H1 (cell line): ENCODE measurements at places on chromosomes 5 and 9. TPM values are rescaled to one million over a fixed set of nuclear protein-coding genes. Genes with fewer than 3 reads are reported as not detected.

DNA sequence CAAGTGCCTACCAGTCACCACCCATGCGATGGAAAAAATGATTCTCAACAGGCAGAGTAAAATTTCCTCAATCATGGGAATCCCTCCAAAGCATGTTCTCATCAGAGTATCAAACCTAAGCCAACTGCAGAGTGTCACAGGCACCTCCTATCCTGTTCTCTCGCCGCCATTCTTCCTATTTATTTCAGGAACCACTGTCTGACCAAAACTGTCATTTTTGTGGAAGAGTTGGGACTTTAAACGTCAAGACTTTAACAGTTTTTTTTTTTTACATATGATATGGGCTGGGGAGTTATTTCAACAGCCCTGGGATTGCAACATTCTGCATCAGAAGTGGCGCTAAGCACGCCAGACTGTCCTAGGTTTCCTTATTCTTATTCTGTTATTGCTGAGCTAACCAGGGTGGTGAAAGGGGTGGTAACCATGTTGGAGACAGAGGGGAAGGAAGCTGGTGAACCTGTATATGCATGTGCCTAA lies 29.5 kb downstream of the PFDN1 start:
- no peak overlapping the region for H3K27ac ChIP-seq
- H3K4me1 ChIP-seq = no peaks in the 10 kb centered on the region
- no peak for DNase-seq
- H3K27me3 ChIP-seq = no peaks in the 10 kb centered on the region

- H3K27me3 ChIP-seq = no peaks in the 10 kb centered on the region
- H3K4me3 ChIP-seq = no peak overlapping the region
- no peak overlapping the region for H3K27ac ChIP-seq
- no peak for DNase-seq
- H3K4me1 ChIP-seq = no peaks in the 10 kb centered on the region
Measured at GRCh38 chr9:79224672-79225433, 346.9 kb upstream of the TLE4 start.

GRCh38 chr5:180868960-180869359 lies 7.9 kb upstream of the ZFP62 start:
- H3K27me3 ChIP-seq = no peaks in the 10 kb centered on the region
- H3K4me1 ChIP-seq = no peaks in the 10 kb centered on the region; the same call in 1 of the 2 replicates

DNA sequence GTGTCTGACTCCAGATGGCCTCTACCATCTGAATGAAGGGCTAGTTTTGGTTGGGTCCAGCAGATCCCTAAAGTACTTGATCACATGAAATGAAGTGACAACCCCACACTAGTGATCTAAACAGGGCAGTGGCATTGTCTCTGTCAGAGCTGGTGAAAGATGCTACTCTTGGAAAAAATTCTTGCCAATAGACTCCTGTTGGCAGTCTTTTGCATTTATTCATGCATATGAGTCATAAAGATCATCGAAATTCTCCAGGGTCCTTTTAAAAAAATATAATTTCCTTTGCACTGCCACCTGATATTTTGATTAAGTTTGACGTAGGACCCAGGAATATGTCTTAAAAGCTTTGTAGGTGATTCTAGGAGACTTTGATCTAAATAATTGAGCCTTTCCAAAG lies 135.1 kb upstream of the ELL2 start:
- no peaks in the 10 kb centered on the region for H3K27me3 ChIP-seq
- H3K4me3 ChIP-seq = no peak overlapping the region
- H3K36me3 ChIP-seq = no peaks in the 10 kb centered on the region
- no peak for DNase-seq

DNA sequence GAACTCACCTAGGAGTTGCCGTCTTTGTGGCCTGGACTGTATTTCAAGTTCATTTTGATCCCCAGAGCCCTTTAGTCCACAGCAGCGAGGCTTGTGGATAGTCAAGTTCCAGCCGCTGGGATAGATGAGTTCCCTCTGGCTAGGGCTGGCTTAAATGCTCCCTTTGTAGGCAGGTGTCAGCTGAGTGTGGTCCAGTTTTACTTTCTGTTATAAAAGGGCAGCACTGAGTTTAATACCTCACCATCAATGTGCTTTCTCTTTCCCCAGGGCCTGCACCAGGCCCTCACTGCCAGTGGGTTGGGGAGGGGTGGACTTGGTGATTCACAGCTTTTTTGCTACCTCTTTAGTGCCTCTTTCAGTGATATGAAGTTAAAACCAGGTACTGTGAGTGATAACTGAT lies 188.2 kb downstream of the SLCO4C1 start:
- H3K4me3 ChIP-seq = no peak overlapping the region
- no peaks in the 10 kb centered on the region for H3K27me3 ChIP-seq
- H3K27ac ChIP-seq = no peak overlapping the region
- DNase-seq = no peak
- H3K4me1 ChIP-seq = no peaks in the 10 kb centered on the region

DNA sequence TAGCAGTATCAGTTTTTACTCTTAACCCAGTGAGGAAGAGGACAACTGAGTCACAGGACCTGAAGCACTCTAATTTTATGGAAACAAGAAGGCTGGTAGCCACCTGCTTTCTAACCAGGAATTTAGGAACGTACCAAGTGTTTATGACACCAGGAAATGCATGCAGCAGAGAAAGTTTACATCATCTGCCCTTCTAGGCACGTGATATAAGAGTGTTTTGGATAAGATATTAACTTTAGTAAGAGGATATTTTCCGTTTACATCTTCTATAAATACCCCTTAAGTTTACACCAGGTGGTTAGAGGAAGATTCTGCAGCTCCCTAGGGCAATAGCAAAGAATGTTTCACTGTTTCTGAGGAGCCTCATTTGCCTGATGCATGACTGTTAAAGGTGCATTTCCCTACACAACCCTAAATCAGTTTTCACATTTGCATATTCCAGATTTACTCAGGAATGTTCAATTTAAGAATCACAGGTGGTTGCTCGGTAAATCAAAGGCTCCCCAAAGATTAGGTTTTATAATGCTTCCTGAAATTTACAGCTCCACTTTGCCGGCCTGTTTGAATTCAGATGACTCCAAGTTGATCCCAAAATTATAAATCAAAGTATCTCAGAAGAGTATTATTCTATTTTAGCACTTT lies 1.8 kb downstream of the TSC1 start:
- no peaks in the 10 kb centered on the region for H3K27me3 ChIP-seq
- H3K27ac ChIP-seq = no peak overlapping the region
- DNase-seq = no peak
- peaks cover 8% of the 10 kb centered on the region for H3K4me1 ChIP-seq
- H3K4me3 ChIP-seq = peak overlapping the region; percentile 94

DNA sequence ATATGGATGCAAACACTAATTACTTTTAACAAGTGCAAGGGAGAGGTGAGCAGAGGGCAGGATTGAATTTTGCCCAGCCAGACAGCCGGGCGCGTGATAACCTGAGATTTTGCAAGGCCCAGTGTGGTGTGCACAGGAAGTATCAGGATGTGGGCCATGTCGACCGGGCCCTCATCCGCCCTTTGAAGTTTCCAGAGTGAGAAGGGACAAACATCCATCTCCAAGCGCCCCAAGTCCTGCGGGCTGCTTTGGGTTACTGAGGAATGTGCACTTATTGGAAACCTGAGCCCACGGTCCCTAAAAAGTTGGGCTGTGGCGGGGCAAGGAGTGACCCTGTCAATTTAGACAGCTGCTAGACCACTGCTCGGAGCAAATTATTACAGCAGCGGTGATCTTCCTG lies 272.2 kb upstream of the IRX2 start:
- no peaks in the 10 kb centered on the region for H3K27me3 ChIP-seq
- no peaks in the 10 kb centered on the region for H3K36me3 ChIP-seq
- DNase-seq = peak; percentile 27
- H3K4me1 ChIP-seq = no peaks in the 10 kb centered on the region; the same call in 1 of the 2 replicates
- no peak overlapping the region for H3K4me3 ChIP-seq

DNA sequence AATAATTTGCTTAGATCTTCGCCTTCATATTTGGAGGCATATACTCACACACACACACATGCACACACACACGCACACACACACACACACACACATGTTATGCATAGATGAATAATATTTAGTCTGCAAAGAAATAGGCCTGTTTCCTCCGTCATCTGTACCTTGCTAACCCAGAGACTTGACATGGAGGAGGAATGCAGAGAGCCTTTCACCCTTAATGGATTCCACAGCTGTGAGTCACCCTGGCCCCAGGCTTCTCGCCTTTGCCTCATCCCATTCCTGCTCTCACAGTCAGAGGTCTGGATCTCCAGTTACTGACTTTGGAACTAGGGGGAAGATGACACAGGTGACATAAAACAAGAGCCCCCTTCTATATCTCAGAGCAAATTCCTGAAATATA lies 29.7 kb downstream of the ZNF462 start:
- no peaks in the 10 kb centered on the region for H3K27me3 ChIP-seq
- H3K4me3 ChIP-seq = no peak overlapping the region
- DNase-seq = no peak
- H3K4me1 ChIP-seq = peaks cover 35% of the 10 kb centered on the region

DNA sequence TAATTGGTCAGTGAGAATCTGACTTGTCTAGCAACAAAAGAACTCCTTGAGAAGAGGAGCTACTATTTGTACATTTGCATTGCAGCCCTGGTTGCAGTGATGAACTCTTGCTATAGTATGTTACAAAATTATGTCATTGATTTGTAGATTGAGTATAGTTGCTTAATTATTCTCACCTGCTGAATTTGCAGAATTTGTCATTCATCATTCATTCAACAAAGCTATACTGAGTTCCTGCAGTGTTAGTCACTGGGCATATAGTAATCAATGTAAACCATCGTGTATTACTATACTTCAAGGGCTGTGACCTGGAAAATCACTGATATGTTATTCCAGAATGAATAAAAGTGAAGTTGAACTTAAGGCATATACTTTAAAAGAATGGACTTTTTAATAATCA lies 50.1 kb downstream of the SLC1A3 start:
- H3K27me3 ChIP-seq = no peaks in the 10 kb centered on the region
- no peak overlapping the region for H3K4me3 ChIP-seq
- no peak overlapping the region for H3K27ac ChIP-seq
- peaks cover 16% of the 10 kb centered on the region for H3K4me1 ChIP-seq

DNA sequence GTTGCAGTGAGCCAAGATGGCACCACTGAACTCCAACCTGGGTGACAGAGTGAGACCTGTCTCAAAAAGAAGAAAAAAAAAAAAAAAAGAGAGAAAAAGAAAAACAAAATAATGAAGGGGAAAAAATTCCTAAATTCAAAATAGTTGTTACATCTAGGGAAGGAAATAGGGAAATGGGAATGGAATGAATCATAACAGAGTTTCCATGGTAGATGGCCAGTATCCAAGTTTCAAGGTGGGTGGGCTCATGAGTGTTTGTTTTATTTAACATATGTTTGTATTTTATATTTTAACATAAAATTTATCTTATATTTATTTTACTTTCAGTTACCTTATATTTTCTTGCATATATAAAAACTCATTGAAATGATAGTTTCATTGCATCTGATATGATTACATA lies 215.6 kb downstream of the ARHGEF28 start:
- H3K4me1 ChIP-seq = no peaks in the 10 kb centered on the region
- no peak overlapping the region for H3K27ac ChIP-seq
- DNase-seq = no peak
- no peak overlapping the region for H3K4me3 ChIP-seq

DNA sequence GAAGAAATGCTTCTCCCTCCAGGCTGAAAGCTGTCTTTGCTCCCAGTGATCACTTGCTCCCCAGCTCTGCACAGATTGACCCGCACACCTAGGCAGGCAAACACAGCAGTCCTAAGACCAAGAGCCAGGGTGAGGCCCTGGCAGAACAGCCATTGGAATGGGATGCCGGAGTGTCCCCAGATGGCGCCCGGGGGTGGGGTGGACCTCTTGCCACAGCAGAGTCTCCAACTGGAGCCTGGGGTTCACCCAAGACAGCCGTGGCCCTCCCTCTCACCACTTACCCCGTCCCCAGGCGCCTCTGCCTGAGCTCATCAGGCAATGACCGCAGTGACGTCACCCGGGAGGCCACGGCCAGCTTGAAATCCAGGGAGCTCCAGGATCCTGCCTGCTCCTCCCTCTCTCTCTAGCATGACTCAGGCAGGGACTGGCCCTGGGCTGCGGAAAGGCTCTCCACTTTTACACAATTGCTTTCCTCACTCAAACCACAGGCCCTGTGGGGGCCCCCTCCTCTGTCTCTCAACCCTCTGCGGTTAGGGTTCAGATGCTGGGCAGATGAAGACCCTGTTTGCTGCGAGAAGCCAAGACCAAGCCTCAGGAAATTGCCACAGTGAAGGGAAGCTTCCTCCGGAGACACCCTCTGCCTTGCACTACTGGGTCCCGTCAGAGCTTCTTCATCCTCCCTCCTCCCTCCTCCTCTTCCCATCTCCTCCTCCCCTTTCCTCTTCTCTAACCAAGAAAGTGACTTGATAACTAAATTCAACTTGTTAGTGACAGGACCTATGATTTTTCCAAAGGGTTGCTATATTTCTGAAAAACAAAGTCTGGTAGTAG lies 24.3 kb upstream of the PTGES start:
- no peaks in the 10 kb centered on the region for H3K36me3 ChIP-seq
- DNase-seq = no peak
- H3K27me3 ChIP-seq = no peaks in the 10 kb centered on the region
- H3K4me1 ChIP-seq = no peaks in the 10 kb centered on the region; the same call in 1 of the 2 replicates
- H3K4me3 ChIP-seq = no peak overlapping the region

DNA sequence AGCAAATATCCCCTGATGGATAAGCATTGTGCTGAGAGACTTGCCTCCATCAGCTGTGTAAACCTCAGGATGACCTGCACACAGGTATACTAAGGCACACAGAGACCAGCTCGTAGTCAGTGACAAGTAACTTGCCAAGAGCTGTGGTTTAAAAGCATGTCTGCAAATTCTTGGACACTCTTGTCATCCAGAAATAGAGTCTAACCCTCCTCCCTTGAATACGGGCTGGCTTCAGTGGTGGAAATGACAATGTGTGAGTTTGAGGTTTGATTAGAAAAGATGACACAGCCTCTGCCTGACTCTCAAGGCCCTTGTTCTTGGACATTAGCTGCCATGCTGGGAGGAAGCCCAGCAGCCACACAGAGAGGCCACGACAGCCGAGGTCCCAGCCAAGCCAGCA lies 114.4 kb downstream of the GADD45G start:
- no peak for DNase-seq
- no peaks in the 10 kb centered on the region for H3K4me1 ChIP-seq
- H3K4me3 ChIP-seq = no peak overlapping the region
- H3K27ac ChIP-seq = no peak overlapping the region
- no peaks in the 10 kb centered on the region for H3K27me3 ChIP-seq

- H3K4me3 ChIP-seq = no peak overlapping the region
- no peak overlapping the region for H3K27ac ChIP-seq
- H3K36me3 ChIP-seq = no peaks in the 10 kb centered on the region
- DNase-seq = no peak
Measured at GRCh38 chr5:125042261-125042890, 295.9 kb upstream of the ZNF608 start.

GRCh38 chr5:17378346-17378997 lies 119.6 kb upstream of the TAF11L2 start:
- H3K36me3 ChIP-seq = no peaks in the 10 kb centered on the region
- no peaks in the 10 kb centered on the region for H3K27me3 ChIP-seq
- H3K27ac ChIP-seq = no peak overlapping the region
- no peak for DNase-seq
- H3K4me3 ChIP-seq = no peak overlapping the region

Gene TTLL11
- polyA plus RNA-seq = 0.56 and 0.97 TPM in 2 replicates

Gene SPATA6L
- 0.57 and 1.6 TPM in 2 replicates for polyA plus RNA-seq

Gene DMRT2
- 0.24 and 0.29 TPM in 2 replicates for polyA plus RNA-seq

Gene TLN1
- 28.1 and 42.4 TPM in 2 replicates for polyA plus RNA-seq

Gene ARL14EPL
- not detected in 2 replicates for polyA plus RNA-seq

Gene KIAA0825
- 0.33 and 0.60 TPM in 2 replicates for polyA plus RNA-seq

Gene TEK
- 7.0 and 11.0 TPM in 2 replicates for polyA plus RNA-seq

Gene TICAM2
- polyA plus RNA-seq = 0.02 TPM in 1 of 2 replicates, not detected in the other

Gene SOHLH1
- polyA plus RNA-seq = 0.05 and 0.11 TPM in 2 replicates

Gene LECT2
- not detected in 2 replicates for polyA plus RNA-seq
